ENCODE measurements at places on chromosomes 7 and 10.
A peak's percentile ranks its signal among the peaks of the same experiment; 100 is the strongest.

- no peak for DNase-seq
These were observed 92.9 kb upstream of the LRRTM3 start for GRCh38 chr10:66832781-66833422.

- no peak for DNase-seq
These were observed 2.9 kb downstream of the TWIST1 start for GRCh38 chr7:19114551-19114855.

DNA sequence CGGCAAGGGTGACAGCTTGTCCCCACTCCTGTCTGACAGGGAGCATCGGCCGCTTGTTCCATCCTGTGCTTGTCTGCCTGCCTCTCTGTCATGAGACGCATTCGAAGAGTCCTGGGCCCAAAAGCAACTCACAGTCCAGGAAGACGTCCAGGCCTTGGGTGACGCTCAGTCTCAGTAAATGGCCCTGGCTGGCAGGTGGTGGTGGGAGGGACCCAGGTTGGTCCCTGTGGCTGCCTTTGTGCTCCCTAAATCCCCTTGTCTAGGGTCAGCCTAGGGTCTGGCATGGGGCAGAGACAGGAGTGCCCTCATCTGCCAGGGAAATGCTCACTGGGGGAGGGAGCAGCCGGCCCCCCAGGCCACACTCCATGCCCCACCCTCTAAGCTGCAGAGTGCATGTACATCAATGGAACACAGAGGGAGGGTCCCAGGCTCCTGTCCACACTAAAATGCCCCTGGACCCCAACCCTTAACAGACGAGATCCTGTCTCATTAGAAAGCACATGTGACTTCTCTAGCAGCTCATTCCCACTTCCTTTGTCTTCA, 295.2 kb upstream of the ZNF32 start:
- DNase-seq = no peak

DNA sequence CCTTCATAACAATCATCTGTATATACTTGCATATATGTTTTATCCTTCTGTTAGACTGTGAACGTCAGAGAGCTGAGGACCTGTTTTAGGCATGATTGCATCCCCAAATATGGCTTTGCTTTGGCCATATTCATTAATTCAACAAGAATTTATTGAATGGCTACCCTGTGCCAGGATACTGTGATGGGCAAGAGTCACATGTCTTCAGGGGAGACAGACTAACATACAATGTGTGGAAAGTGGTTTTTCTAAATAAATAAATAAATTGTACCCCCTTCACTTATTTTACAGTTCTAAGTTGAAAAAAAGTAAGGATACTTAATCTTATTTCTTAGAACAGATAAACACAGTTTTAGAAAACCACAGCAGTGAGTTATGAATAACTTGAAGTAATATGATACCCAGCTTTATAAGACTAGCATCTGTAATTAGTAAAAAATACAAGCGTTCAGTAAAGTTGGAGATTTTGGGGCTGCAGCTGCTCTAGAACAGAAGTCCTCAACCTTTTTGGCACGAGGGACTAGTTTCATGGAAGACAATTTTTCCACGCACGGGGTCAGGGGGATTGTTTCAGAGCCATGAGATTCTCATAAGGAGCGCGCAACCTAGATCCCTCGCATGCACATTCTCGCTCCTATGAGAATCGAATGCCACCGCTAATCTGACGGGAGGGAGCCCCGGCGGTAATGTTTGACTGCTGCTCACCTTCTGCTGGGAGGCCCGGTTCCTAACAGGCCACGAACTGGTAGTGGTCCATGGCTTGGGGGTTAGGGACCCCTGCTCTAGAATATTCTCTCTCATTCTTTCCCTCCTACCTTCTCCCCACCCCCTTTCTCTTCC, 89.4 kb upstream of the MTPN start:
- no peak for DNase-seq

DNA sequence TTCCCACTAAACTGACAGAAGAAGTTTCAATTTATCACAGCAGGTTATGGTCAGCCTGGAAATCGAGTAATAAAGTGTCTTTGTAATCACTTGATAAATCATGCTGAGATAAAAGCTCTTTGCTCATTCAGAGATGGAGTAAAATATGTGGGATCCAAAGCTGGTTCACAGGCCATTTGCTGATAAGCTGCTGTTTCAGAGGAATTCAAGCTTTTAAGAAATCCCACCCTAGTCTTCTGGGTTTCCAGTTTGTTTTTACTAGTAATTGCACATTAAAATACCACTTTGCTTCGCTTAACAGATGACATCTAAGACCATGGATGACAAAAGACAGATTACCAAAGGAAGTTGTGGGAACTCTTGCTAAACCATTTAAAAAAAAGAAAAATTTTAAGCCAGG, 37.4 kb upstream of the CDK6 start:
- no peak for DNase-seq

GRCh38 chr7:21953781-21954180, 8.1 kb upstream of the CDCA7L start:
- no peak for DNase-seq

DNA sequence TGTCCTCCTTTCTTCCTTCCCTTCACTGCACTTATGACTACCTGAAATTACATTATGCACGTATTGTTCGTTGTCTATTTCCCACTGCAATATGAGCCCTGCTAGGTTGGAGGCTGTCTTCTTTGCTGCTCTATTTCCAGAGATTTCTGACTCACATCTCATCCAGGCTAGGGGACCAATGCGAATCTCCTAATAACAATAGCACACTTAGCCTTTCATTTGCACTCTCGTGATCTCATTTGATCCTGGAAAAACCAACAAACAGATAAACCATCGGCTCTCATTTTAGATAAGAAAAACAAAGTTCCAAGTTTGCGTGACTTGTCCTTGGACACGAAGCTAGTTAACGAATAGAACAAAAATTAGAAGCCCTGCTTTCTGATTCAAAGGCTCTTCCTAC, 1.4 kb downstream of the ZNF438 start:
- DNase-seq = no peak

GRCh38 chr7:50534690-50535290, 30.4 kb downstream of the DDC start:
- DNase-seq = peak; percentile 95

GRCh38 chr10:69801094-69801433, 642 bp upstream of the COL13A1 start:
- no peak for DNase-seq

GRCh38 chr7:30976381-30976780, 12.6 kb downstream of the GHRHR start:
- DNase-seq = no peak

GRCh38 chr7:95843286-95843685, 70.9 kb downstream of the DYNC1I1 start:
- DNase-seq = peak; percentile 13

GRCh38 chr10:80946073-80946472, 408.4 kb downstream of the SH2D4B start:
- DNase-seq = no peak

DNA sequence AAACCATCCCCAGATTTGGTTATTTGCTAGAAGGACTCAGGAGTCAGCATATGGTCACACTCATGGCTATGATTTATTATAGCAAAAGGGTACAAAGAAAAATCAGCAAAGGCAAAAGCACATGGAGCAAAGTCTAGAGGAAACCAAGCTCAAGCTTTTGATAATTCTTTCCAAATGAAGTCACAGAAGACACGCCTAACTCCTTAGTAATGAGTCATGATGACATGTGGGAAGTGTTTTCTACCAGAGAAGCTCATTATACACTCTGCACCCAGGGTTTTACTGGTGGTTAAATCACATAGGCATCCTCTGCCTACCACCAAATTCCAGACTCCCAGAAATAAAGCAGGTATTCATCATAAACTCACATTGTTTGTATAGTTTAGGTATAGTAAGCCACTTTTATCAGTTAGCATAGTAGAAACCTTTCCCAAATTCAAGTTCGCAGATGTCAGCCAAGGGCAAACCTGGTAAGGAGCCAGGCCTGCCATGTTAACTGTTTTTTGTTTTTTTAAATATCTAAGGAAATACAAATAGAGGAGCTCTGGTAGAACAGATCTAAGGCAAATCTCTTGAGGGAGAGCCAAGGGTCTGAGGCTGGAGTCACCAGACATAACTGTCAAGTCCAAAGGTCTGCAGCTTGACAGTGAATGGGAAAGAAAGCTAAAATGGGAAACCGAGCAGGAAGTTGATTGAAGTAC, 15.4 kb upstream of the HIBADH start:
- peak; percentile 94 for DNase-seq

- no peak for DNase-seq
These were observed 1035.6 kb upstream of the PHF14 start for GRCh38 chr7:9937944-9938631.

- no peak for DNase-seq
These were observed 267.2 kb downstream of the GLRX3 start for GRCh38 chr10:130403153-130404075.

DNA sequence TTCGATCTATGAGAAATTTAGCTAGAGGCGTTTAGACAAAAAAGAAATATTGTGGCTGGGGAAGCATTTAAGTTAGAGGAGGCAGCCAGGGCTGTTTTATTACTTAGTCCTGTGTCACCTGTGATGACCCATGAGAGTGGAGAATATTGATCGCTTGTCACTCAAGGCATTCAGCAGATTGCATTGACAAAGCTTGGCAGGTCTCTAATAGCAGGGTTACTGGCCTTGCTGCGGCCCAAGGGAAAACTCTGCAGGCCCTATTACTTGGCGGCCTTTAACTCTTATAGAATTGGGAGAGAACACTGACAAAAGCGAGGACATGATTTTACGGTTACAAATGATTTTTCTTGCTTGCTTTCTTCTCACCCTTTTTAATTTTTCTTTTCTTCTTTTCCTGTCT, 473.5 kb downstream of the AUTS2 start:
- DNase-seq = no peak

DNA sequence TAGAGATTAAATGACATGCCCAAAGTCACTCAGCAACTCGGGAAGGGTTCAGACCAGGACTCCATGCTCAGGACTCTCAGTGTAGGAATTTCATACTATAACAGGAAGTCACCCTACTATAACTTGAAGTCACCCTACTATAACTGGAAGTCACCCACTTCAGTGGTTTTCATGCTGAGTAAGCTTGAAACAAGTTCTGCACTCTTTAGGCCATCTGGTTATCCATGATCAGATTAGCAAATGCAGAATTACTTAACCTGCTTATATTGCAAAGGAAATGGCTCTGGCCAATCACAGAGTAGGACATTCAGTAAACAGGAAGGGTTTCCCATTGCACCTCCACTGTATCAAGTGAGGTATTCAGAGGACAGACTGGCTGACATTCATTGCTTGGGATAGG, 1240.4 kb downstream of the GATA3 start:
- DNase-seq = no peak

DNA sequence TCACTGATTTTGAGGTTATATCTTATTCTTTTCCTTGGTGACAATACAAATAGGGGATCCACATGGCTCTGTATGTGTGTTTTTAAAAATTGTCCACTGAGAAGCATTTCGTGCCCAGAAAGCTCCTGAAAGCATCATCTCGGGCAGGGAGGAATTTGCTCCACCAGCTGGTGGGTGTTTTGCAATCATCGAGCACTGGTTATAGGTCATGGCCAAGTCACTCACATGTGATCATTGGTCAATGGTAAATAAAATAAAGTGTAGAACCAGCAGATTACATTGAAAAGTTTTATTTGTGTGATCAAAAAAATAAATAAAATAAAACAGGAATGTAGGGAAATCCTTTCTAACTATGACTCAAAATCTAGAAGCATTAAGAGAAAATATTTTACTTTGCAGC, 23.0 kb upstream of the SNX13 start:
- peak; percentile 72 for DNase-seq

- DNase-seq = no peak
These were observed 3.9 kb downstream of the TECTB start for GRCh38 chr10:112286837-112287818.

DNA sequence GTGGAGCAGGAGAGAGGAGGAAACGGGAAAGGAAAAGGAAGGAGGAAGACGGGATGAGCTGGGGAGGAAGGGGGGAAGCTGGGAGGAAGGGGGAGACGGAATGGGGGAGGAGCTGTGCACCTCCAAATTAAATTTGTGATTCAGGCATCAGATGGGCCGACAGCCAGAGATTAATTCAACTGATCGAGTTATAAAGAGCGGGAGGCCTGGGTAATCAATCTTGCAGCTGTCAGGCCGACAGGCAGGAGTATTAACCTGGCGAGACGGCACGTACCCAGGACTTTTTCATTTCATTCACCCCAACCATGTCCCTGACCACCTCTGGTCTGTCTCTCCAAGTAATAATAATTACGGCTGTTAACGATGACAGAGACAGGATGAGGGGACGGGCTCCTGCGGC, 26.2 kb downstream of the KAZALD1 start:
- DNase-seq = no peak

GRCh38 chr7:116970238-116970910, 17.1 kb downstream of the ST7 start:
- DNase-seq = no peak

DNA sequence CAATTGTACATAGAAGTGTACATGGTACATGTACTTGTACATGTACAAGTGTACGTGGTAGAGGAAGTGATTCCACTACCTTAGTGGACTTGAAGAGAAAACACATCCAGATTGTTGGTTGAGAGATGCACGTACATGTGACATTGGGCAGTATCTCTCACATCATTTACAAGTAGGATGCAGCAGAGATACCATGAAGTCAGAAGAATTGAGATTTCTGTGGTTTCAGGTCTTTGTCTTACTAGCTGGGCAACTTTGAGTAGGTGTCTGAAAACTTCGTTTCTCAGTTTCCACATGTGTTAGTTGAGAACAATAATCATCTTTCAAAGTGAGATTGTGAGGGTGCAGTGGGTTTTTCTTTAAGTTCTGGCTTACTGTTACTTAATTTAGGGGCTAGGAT, 21.5 kb downstream of the CLDN12 start:
- DNase-seq = no peak

- no peak for DNase-seq
These were observed 282.3 kb downstream of the USP6NL start for GRCh38 chr10:11329062-11329673.

DNA sequence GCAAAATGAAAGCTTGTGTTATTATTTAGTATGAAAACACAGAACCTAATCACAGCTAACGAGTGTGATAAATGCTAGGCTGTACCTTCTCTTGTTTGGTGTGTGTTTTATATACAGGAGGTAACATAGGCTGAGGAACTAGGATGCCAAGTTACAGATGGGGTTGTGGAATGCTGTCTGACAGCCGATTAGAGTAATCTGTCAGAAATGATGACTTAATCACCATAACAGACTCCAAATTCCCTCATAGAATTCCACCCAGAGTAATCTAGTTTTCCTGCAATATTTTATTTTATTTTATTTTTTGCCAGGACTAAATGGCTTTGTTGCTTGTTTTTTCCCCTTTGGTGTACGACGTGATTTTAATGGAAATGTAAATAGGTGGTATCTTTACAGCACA, 221.2 kb downstream of the CELF2 start:
- no peak for DNase-seq

DNA sequence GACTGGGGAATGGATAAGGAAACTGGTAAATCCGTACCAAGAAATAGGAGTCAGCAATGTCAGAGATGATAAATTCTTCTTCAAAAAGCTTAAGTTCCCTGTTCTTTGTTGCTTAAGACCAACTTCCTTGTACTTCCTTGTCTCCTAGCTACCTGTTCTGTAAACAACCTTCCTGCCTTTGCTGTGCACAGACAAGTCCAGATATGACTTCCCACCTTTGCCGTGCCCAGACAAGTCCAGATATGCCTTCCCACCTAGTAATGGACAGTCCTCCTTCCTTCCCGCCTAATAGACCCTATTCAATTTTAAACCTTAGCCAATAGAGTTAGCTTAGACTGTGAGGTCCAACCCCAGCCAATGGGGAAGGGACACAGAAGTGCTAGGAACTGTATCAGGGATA, 2.5 kb upstream of the ZNF33A start:
- DNase-seq = no peak

Data from stromal cell of bone marrow (primary cell).